DMS153 (cell line): ENCODE measurements at places on chromosomes 3 and 15.

DNA sequence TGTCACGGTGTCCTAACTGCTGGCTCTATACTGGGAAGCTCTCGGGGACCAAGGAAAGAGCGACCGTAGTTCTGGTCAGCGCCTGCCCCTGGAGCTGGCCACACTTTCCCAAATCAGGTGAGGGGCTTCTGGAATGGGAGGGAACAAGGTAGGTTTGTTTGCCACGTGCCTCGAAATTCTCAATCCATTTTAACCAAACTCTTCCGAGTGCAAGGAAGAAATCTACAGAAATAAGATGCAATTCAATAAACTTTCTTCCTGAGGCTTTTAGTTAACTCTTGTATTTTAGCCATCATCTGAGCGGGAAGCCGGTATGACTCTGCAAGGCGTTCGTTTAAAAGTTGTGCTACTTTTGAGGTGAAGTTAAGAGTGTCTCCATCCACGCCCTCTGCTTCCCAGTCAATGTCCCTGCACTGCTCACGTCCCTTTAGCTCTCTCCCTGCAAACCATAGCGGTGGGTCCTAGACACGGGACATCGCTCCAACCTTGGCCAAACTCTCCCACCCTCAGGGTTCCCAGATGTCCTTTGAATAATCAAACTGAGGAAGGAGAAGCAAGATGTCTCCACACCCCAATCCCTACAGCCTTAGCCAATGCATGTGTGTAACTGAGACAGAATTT, 597 bp downstream of the AGTR1 start:
- DNase-seq = no peak

GRCh38 chr3:123791417-123791816, 92.7 kb downstream of the MYLK start:
- DNase-seq = no peak

GRCh38 chr3:133330065-133330464, 69.8 kb upstream of the BFSP2 start:
- DNase-seq = peak; percentile 19

GRCh38 chr3:112096176-112096575, 10.0 kb downstream of the C3orf52 start:
- no peak for DNase-seq
